ENCODE measurements at places on chromosomes 11 and 22.

DNA sequence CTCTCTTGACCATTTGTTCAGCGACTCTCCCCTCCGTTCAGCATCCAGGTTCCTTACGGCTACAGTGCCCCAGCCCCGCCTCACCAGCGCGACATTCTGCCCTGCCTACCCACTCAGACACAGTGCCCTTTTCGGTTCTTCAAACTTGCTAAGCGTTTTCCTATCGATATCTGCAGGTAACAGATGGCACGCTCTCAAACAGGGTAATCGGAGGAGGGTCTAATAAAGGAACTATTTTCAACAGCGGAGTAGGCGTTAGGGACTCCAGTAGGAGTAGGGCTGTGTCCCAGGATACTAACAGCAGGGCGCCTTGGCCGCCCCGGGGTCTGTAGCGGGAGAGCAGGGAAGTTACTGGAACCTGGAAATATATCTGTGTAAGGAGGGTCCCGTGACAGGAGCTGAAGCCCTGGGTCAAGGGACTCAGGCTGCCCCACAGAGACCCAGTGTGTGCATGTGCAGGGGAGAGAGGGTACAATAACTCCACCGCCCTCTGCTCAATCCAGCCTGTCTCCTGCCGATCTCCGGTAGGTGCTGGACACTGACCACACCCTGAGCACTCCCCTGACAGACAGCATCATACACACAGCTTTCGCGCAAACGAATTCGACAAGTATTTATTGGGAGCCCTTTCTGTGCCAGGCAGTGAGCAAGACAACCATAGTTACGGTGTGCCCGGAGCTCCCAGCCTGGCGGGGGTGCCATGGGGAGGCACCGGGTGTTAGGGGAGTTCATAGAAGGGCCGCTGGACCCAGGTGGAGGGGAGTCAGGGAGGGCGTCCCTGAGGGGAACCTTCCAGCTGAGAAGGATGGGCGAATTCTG lies 2.1 kb downstream of the KLHL35 start:
- DNase-seq, result no peak

GRCh38 chr11:57353852-57354251 lies 15.7 kb downstream of the P2RX3 start:
- no peak for DNase-seq

- DNase-seq, result no peak
Observed at GRCh38 chr11:16874275-16874975, 136.0 kb downstream of the C11orf58 start.

- no peak for DNase-seq
Observed at GRCh38 chr11:74543991-74544390, 48.4 kb upstream of the POLD3 start.

GRCh38 chr11:120146413-120147093 lies 8.6 kb upstream of the TRIM29 start:
- DNase-seq, result no peak

- no peak for DNase-seq
Observed at GRCh38 chr11:134597452-134597851, 185.4 kb upstream of the B3GAT1 start.

DNA sequence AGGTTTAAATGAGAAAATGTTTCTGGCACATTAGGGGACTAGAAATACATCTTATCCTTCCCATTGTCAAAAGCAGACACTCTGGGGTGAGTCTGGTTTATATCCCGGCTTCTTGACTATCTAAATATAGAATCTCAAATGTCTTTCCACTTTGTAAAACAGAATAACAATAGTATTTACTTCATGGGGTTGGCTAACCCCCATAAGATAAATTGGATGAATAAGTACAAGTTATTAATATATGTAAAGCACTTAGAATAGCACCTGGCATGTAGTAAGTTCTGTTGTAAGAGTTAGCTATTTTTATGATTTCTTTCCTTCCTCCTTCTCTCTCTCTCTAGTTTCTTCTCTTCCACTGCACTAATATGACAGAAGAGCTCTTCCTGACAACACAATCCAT lies 499.1 kb downstream of the INSC start:
- no peak for DNase-seq

DNA sequence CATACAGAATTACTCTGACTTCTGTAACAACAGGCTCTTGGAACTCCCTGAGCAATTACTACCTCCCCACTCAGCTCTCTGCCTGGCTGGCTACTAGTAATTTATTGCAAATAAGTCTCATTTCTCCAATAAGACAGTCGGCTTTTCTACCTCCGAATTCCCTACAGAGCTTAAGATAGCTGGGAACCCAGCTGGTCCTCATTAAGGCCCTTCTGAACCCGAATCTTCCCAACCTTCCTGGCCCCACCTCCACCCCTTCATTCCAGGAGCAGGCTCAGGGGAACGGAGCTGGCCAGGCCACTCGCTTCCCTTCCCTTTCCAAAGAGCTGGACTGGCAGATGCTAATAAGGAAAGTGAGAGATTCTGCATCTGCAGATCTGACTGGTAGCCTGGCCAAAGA lies 21.6 kb downstream of the TMPRSS5 start:
- no peak for DNase-seq

DNA sequence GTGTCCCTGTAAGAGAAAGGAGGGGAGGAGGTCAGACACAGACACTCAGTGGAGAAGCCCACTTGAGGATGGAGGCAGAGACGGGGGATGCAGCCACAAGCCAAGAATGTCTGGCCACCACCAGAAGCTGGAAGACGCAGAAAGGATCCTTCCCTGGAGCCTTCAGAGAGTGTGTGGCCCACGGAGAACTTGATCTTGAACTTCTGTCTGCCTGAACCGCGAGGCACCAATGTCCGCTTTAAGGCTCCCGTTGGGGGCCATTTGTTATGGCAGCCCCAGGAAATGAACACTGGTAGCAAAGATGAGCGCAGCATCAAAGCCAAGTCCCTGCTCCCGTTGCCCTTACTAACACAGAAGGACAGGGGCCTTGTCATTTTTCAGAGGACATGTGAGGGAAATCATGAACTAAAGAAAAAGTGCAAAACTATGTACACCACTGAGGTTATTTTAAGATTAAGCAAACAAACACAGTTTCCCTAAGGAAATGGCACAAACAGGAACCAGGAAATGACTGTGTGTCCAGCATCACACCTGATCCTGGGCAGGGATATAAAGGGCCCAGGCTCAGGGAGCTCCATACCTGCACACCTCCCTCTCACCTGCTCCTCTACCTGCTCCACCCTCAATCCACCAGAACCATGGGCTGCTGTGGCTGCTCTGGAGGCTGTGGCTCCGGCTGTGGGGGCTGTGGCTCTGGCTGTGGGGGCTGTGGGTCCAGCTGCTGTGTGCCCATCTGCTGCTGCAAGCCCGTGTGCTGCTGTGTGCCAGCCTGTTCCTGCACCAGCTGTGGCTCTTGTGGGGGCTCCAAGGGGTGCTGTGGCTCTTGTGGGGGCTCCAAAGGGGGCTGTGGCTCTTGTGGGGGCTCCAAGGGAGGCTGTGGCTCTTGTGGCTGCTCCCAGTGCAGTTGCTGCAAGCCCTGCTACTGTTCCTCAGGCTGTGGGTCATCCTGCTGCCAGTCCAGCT lies at the start of gene KRTAP5-6:
TSS of gene KRTAP5-6 (plus strand) at position 588 of the 963 bp plus-strand sequence. CDS start at position 639, 51 bp downstream.
- DNase-seq, result no peak

DNA sequence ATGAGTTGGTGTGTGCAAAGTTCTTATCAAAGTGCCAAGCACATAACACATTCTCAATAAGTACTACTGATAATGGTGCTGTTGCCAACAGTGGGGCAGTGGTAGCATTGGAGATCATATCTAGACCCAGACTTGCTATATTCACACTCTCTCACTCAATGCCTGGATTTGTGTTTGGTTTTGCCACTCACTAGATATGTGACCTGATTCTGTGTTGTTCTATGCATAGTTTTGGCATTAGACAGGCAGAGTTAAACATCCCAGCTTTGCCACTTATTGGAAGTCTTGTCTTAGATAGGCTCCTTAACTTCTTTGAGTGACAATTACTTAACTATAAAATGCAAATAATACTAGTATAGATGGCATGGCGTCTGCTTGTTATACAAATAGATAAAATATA lies 642.6 kb upstream of the CCDC179 start:
- DNase-seq, result no peak

GRCh38 chr11:2538951-2539350 lies 94.1 kb downstream of the KCNQ1 start:
- no peak for DNase-seq

- no peak for DNase-seq
Observed at GRCh38 chr11:117221775-117222517, 9.9 kb downstream of the PCSK7 start.

DNA sequence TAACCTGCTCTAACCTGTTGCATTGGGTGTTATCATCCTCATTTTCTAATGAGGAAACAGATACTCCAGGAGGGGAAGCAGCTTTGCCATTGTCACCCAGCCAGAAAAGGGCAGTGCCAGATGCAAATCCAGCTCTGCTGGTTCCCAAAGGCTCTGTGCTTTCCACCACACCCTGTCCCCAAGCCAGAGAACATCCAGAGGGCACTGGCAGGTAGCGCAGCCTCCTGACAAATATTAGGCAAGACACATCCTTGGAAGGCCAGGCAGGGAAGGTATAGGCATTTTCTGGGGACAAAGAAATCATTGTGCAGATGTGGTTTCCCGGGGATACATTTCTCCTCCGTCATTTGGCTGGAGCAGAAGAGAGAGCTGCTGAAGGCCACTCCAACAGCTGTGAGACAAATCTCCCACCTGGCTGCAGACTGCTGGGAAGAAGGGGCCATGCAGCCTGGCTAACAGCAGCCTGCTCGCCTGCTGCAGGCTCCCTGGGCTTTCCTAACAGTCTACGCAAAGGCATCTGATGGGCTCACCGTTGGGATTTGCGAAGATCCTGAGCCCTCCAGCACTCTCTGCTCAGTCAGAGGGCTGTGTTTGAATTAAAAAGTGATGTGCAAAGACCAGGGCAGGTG lies 93.9 kb upstream of the PITPNB start:
- DNase-seq, result no peak

- DNase-seq, result no peak
Observed at GRCh38 chr22:40244586-40244985, 66.9 kb downstream of the TNRC6B start.

GRCh38 chr11:82776377-82776776 lies 42.7 kb upstream of the FAM181B start:
- no peak for DNase-seq

- no peak for DNase-seq
Observed at GRCh38 chr11:46457021-46457420, 65.4 kb upstream of the CHRM4 start.

DNA sequence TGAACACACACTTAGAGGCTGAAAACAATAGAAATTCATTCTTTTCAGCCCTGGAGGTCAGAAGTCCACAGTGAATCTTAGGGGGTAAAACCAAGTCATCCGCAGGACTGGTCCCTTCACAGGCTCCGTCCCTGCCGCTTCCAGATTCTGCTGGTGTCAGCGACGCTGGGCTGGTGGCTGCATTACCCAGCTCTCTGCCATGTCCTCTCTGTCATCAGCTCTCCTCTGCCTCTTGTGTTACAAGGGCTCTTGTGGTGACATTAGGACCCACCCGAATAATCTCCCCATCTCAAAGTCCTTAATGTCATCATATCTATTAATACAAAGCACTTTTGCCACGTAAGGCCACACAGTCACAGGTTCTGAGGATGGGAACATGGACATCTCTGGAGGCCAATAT lies 47.7 kb upstream of the ANO1 start:
- no peak for DNase-seq

DNA sequence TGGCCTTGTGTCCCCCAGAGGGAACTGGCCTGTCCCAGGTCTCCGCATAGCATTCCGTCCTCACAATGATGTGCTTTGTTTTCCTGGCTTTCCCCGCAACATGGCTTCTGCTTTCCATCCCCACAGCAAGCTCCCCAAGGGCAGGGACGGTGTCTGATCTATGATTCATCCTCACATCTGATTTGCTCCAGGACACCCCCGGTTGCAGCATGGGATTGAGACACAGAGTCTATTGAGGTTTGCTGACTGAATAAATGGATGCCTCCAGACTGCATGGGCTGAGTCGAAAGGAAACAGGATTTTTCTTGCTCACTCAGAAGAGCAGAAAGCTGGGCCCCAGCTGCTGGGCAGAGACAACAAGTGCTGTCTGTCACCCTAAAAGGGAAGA lies 40.2 kb downstream of the LMO1 start:
- no peak for DNase-seq

DNA sequence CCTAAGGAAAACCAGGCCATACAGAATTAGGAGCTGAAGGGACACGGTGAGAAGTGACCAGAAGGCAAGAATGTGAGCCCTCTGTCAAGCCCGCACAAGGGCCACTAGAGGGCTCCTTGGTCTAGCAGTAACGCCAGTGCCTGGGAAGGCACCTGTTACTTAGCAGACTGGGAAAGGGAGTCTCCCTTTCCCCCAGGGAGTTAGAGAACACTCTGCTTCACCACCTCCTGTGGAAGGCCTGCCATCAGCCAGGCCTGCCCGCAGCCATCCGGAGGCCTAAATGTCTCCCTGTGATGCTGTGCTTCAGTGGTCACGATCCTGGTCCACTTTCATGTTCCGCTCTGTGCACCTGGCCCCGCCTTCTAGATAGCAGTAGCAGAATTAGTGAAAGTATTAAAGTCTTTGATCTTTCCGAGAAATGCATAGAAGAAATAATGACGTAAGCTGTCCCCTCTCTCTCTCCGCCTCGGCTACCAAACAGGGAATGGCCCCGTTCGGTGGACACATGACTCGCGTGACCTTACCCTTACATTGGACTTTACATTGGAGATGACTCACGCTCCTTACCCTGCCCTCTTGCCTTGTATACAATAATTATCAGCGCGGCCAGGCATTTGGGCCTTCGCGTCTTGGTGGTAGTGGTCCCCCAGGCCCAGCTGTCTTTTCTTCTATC lies 10.7 kb upstream of the GSTP1 start:
- peak; percentile 48 for DNase-seq

DNA sequence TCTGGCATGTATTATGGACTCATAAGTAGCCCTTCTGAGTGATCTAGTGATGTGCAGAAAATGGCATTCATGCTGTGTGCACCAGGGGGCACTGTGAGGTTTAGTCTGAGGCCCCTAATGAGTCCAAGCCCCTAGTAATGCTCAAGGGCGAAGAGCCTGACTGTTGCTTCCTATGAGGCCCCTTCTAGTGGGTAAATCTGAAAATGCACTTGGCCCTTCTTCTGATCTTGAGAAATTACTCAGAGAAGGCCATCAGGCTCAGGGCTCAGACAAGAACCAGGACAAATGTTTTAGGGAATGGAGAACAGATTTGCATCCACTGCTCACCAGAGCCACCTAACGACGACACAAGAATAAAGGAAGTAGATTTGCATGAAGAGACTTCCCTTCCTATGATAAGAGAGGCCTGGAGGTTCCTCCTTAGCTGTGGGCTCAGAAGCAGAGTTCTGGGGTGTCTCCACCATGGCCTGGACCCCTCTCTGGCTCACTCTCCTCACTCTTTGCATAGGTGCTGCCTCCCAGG lies 75.8 kb downstream of the GGTLC2 start:
- DNase-seq, result peak; percentile 74

- no peak for DNase-seq
Observed at GRCh38 chr11:82995754-82996398, 75.8 kb downstream of the RAB30 start.

- no peak for DNase-seq
Observed at GRCh38 chr11:24238771-24239645, 257.8 kb upstream of the LUZP2 start.
